ENCODE measurements at places on chromosomes 7 and 10.

DNA sequence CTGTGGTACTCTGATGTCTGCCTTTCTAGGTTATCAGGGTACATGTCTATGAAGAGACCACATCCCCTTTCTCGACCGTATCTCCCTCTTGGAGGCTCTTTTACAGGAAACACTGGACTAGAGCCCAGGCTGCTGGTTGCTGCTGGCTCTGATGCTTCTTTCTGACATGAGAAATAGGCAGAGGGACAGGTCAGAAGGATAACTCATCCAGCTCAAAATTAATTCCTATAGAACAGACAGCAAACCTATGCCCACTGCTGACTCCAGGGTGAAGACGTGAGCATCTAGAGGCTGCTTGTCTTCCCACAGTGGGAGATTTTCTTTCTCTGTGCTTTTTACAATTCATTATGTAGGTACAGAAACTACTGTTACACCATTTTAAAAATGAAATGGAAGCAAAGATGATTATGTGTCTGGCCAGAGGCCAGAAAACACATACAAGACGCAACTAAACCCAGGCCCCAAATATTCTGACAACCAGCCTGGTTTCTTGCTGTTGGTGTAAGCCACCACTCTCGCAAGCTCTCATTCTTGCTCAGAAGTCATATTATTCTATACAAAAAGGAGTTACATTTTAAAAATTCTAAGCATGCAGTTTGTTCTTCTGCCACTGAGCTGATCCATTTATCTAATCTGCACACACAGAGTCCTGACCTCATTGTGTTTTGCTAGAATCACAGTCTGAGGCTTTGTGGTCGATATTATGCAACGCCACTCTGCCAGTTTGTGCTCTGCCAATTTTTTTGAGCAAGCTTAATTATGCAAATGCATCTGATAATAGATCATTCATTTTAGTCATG lies 424.3 kb downstream of the KIF20B start:
- DNase-seq = no peak

GRCh38 chr10:112137154-112137987 lies 46.2 kb downstream of the GPAM start:
- DNase-seq = peak; percentile 57

GRCh38 chr10:98154076-98154475 lies 19.6 kb downstream of the R3HCC1L start:
- DNase-seq = no peak

DNA sequence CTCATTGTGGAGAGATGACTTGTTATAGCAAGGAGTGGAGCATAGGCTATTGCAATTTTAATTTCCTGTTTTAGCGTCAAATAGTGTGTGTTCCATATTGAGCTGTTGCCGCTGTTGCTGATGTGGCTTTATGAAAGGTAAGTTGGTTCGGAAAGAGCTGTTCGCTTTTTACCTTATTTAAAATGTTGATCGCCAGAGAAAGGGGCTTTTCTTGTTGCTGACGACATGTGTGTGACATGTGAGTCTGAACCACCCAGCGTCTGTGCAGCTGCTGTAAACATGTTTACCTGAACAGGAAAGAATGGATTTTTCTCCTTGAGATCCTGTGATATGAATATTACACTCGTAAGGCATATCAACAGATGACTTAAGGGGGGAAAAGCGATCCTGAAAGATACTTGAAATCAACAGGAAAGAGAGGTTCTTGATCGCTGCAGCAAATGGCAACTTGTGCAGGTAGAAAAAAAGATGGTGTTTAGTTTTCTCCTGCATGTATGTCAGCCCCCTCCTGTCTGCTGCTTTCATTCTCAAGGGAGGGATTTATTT lies 2.5 kb downstream of the ZEB1 start:
- peak; percentile 78 for DNase-seq

- DNase-seq = no peak
These were observed 774.1 kb upstream of the IGFBP3 start for GRCh38 chr7:46695051-46695708.

DNA sequence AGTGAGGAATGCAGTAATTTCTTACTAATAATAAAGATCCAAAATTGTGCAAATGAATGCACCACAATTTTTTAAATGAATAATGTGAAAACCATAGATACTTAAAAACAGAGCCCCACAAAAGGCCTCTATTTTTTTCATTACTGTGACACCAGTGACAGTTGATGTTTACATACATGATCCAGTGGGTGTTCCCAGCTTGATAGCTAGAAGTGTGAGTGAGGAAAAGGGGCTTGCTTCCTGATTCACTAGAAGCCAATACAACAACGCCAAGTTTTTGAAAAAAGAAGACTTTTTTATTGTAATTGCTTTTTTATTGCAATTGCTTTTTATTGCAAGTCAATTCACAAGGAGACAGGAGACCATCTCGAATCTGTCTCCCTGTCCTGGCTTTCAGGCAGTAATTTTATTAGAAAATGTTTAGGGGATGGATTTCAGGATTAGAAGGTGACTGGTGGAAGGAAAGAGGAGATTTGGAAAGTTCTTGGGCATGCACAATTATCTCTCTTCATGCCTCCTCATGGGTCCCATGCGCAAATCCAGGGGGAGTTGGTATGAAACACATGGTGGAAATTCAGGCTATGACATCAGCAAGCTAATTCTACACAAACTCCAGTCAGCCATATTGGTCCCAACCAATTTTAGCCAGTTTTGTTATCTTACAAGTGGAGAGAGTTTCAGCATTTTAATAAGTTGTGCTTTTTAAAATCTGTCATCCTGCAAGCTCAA lies 44.4 kb upstream of the ZNF438 start:
- DNase-seq = no peak

DNA sequence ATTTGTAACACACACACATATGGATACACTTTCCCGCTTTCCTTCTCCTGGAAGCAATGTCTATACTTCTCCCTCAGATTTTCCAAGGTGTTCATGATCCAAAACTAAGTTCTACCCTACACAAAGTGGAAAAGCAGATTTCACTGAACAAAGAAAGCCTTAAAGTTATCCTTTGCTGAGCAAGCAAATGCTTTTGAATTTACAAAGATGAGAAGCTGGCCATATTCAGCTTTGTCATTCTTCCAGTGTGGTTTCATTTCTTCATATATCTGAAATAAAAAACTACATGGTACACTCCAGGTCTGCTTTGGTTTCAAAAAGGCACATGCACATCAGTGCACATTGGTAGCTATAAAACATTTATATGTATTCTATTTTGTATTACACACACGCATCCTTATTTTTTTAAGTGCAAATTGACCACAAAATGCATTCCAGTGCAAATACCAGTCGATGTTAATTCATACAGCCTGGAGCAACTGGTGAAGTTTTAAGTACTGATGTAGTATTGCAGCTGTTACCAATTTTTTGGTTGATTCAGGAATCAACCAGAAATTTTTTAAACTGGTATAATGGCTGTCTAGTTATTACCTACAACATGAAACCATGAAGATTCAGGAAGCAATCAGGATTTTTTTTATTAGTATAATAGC lies 65.5 kb upstream of the SRPK2 start:
- DNase-seq = no peak

DNA sequence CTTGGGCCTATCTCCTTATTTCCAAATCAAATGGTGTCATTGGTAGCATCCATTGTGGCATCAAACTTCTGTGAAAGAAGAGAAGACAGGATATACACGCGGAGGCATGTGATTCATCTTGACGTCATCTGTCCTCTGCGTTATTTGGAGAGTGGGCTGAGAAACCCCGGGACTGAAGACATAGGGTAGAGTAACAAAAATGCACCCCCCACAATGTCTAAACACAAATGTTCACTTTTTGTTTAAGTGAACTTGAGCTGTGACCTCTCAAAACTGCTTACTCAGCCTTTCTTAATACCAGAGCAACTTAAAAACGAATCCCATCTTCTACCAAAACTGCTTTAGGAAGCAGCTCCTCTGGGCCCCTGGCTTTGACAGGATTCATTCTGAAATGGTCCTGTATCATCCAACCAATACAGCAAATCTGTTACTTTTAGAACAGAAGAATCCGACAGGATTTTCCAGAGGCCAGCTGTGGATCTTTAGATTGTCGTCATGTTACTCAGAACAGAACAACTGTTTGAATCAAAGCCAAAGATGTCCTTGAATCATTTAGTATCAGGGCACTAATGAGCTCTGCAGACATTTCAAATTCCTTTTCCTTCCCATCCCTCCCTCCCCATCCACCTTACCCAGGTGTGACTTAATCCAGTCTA lies 438.1 kb downstream of the SUGCT start:
- DNase-seq = no peak

DNA sequence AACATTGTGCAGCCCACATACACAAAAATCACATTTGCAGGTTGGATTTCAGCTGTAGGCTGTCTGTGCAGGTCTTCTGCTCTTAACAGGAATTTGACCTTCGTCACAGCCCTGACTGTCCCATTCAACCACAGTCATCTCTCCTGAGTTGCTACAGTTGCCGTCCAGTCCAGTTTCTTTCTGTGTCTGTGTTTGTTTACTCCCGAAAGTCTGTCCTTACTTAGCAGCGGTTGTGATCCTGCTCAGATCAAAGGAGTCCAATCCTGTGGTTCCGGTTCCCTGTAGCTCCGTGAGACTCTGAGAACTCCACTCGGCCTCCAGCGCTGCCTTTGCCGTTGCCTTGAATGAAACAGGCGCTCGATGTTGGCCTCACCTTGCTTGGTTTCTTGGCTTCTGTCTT lies 111.6 kb upstream of the GATA3 start:
- no peak for DNase-seq

DNA sequence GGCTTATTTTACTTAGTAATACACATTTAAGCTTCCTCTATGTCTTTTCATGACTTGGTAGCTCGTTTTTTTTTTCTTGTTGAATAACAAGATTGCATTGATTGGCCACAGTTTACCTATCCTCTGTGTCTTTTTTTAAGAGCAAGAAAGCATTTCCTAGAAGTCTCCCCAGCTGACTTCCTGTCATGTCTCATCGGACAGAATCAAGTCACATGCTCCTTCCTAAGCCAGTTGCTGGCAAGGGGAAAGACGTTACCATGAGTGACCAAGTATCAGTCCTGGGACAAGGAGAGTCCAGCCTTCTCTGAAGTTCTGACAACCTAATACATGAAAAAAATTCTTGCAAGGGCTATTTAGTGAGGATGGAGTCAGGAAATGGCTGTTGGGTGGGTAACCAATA lies 24.9 kb upstream of the SFRP5 start:
- no peak for DNase-seq

DNA sequence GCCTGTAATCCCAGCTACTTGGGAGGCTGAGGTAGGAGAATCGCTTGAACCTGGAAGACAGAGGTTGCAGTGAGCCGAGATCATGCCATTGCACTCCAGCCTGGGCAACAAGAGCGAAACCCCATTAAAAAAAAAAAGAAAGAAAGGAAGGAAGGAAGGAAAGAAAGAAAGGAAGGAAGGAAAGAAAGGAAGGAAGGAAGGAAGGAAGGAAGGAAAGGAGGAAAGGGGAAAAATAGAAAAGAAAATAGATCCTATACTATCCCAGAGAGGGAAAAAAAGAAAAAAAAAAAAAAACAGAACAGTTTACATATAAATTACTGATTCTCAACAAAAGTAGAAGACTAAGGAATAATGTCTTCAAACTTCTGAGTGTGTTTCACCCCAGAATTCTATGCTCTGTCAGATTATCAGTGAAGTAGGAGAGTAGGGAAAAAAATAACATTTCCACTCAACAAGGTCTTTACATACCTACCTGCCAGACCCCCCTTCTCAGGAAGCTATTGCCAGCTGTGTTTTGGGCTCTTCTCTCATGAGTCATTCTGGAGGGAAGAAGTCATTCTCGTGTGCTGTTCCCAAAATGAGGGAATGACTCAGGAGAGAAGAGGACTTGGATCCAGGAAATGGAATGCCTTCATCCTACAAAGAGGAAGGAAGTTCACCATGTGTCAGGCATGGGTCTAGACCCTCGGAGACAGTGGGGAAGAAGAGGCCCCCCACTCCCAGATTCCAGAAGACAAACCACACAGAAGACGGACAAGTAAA lies 20.9 kb downstream of the RGS10 start:
- DNase-seq = no peak

DNA sequence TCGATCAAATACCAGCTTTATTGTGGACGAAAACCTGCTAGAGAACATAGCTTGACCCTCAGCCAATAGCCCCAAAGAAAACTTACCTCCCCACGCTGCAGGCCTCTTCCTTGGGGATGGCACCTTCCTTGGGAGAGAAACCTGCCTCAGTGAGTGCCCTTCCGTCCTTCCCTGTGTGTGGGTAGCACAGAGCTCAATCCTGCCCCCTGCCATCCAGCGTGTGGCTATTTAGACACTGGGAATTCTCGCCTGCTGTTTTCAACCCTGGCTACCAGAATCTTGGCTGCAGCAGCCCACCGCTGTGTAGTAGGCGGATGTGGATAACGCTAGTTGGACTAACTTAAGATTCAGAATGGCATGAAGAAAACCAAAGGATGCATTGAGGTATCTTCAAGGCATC lies 238.2 kb downstream of the TEX36 start:
- DNase-seq = no peak

- DNase-seq = peak; percentile 40
These were observed 472 bp downstream of the PDAP1 start for GRCh38 chr7:99407872-99408378.

DNA sequence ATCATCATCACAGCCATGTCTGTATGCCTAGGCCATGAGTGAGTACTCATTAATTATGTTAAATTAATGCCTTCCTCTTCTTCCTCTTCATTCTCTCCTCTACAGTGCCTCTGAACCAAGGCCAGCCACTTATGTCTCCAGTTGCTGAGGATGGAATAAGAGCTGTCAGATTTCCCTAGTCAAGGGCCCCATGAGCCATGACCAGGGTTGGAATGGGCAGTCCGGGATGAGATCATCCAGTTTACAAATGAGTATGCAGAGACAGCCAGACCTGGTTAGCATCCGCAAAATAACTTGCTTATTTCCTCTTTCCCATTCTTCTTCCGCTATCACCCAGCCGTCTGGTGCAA lies 342.7 kb downstream of the GRID1 start:
- no peak for DNase-seq

DNA sequence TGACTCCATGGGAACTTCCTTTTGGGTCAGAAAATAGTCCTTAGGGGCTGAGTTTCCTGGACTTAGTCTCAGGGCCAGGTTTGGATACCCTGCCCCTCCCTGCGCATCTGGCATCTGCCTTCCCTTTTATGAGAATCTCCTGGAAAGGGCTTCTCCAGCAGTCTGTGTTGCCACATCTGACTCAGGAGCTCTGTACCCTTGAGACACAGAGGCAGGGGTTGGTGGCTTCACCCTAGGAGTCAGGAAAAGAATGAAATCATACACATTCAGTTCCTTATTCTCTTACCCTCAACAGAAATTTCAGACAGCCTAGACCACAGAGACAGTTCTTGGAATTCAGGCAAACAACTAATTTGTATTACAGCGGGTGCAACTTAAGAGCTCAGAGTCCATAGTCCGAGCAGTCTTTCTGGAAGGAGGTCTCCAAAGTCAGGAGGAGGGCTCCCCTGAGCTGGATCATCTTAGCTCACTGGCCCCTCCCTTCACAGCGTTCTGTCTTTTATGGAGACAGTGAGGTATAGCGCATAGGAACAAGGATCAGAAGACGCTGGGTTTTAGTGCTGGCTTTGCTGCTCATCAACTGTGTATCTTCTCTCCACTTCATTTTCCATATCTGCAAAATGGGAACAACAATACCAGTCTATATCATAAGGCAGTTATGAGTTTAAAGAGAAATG lies 3.0 kb upstream of the PLAU start:
- DNase-seq = no peak
